ENCODE measurements at places on chromosomes 3 and 15.
A peak's percentile ranks its signal among the peaks of the same experiment; 100 is the strongest.

DNA sequence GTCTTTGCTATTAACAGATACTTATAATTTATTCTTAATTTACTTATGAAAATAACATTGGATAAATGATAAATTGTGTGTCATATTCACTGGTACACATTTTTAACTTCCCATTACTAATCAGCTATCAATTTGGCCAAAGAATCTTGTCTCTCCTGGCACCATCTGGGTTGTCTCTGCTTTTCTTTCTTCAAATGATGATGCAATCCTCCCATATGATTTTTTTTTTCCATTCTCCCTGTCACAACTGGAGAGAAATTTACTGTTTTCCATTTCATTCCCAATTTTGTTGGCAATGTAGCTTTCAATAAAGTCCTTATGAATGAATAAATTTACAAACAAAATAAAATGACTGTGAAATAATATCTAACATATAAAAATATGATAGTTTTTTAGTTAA, 743.7 kb upstream of the EPHA6 start:
- no peak for DNase-seq

DNA sequence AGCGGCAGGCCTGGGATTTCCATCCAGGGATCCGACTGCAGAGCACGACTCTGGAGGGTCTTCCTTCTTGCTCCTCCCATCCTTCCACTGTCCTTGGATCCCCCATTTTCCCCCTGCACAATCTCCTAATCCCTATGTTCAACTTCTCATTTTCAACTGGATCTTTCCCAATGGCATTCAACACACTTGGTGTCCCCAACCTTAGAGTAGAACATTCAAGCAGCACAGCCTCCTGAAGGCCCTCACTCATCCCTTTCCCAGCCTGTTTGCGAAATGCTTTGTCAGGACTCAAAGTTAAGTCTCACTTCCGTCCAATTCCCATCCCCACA, 32.3 kb downstream of the RPN1 start:
- DNase-seq = no peak

DNA sequence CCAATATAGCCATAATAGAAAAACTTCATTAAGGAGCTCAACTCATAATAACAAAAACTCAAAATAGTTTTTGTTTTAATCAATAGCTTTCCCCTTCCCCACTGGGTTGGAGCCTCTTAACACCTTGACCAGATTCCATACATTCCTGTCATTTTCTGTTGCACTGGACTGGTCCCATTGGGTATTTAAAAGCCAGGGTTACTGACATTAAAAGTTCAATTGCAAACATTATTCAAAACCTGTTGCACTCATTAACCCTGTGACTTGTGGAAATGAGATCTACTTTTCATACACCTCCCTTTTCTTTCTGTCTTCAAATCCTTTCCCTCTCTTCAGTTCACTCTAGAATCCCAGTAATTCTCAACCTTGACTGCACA, 1.7 kb upstream of the HRG start:
- DNase-seq = no peak

- DNase-seq = peak; percentile 76
Measured at GRCh38 chr3:49276475-49277382, at the start of gene C3orf62. TSS of gene C3orf62 (minus strand) at chr3:49277232. CDS start at chr3:49276872, 360 bp downstream.

GRCh38 chr15:35665896-35666536, 120.1 kb upstream of the DPH6 start:
- no peak for DNase-seq

DNA sequence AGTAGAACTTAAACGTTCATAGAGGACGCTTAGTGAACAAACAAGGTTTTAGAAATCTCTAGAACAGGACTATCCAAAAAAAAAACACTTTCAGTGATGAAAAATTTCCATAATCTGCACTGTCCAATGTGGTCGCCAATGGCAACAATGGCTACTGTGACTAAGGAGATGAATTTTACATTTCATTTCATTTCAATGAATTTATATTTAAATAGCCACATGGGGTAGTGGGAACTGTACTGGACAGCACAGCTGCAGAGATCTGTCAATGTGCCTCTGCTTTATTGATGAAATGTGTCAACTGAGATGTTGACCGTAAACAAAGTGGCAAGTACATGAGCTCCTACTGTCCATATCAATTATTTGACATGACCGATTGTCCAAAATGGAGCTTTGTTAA, 222.5 kb downstream of the MAGI1 start:
- DNase-seq = no peak

DNA sequence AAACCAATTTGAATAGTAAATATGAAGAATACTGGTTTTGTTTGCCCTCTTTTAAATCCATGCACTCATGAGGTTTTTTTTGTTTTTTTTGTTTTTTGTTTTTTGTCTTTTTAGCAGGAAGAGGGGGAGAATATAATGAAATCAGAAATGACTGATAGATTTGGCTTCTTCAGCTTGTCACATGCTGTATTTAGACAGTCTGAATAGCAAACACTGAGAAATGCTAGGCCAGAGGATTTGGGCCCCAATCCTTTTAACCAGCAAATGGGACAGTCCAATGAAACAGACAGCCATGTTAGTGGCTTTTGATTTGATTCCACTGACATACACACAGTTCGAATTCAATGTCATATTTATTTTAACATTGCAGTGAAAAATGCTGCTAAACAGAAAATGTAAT, 14.2 kb upstream of the CEP152 start:
- DNase-seq = no peak

- DNase-seq = no peak
Measured at GRCh38 chr15:76932135-76932966, 802 bp downstream of the RCN2 start.

DNA sequence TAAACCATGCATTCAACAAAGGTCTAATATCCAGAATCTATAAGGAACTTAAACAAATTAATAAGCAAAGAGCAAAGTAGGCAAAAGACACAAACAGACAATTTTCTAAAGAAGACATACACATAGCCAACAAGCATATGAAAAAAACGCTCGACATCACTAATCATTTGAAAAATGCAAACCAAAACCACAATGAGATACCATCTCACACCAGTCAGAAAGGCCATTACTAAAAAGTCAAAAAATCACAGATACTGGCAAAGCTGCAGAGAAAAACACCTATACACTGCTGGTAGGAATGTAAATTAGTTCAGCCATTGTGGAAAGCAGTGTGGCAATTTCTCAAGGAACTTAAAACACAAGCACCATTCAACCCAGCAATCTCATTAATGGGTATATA, 53.8 kb downstream of the FSIP1 start:
- no peak for DNase-seq

DNA sequence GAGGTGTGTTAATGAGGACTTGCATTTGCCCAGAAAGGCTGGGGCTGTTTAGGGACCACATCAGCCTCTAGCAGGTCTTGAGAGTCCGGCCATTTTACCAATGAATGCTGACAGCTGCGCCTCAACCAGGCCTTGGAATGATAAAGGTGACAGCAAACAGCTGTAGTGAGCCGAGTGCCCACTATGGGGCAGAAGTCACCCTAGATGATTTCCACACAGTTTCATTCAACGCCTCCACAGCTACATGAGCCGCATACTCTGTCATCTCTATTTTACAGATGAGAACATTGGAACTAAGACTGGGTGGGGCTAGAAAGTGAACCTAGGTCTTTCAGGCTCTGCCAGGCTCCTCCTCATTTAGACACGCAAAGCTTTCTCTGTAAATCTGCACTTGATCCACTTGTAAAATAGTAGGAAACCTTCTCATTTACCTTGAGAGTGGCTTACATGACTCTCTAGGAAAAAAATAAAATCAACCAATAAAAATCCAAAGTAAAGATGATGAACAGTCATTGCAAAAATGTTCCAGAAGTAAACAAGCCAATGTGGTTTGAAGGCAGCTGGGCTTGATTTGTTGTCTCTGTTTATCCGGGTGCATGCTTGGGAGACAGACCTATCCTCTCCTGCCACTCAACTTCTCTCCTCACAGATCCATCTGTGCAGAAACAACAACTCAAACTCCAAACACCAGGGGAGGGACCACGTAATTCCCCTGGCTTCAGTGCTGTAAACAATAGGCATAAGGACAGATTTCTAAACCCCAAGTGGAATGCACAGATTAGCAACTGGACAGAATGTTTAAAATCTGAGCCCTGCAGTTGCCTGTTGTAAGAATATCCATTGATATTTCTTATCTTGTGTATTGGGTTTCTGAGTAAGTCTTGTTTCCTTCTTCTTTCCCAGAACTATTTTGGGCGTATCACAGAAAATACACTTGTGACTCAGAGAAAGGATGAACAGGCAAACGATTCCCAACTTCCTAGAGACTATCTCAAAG, 31.5 kb upstream of the LDHAL6B start:
- DNase-seq = peak; percentile 78

- DNase-seq = no peak
Measured at GRCh38 chr3:67678665-67679064, 24.3 kb upstream of the SUCLG2 start.

- DNase-seq = no peak
Measured at GRCh38 chr3:168828943-168829342, 733.2 kb upstream of the GOLIM4 start.

DNA sequence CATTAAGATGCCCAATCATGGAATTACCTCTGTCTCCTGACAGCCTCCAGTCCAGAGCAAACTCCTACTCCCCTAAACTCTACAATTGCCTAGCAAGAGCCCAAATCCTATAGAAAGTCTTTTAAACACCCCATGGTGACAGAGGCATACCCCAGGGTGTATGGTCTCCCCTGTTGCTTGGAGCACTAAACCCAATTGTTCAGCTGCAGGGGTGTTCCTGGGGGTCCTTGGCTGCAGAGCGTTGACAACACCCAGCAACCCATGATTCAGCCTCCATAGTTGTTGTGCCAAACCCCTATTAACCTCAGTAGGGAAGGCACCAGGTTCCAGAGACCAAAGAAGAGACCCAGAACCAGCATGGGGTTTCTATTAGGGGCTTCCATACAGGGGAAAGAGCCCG, 41.8 kb upstream of the NEDD4 start:
- DNase-seq = no peak

- no peak for DNase-seq
Measured at GRCh38 chr3:10380906-10381305, 60.0 kb upstream of the SEC13 start.
